Heart left ventricle (tissue), 16 donors: ENCODE measurements at places on chromosomes 11 and 22. TPM values are rescaled to one million over a fixed set of nuclear protein-coding genes. Genes with fewer than 3 reads are reported as not detected.

- DNase-seq: peak; percentile 45
Measured at GRCh38 chr11:94641167-94641761, 74.1 kb downstream of the PIWIL4 start.

- no peak for DNase-seq
Measured at GRCh38 chr11:84381666-84382065, 1095.5 kb upstream of the CCDC90B start.

The ZDHHC8 gene
- polyA plus RNA-seq: 26.3 TPM

DNA sequence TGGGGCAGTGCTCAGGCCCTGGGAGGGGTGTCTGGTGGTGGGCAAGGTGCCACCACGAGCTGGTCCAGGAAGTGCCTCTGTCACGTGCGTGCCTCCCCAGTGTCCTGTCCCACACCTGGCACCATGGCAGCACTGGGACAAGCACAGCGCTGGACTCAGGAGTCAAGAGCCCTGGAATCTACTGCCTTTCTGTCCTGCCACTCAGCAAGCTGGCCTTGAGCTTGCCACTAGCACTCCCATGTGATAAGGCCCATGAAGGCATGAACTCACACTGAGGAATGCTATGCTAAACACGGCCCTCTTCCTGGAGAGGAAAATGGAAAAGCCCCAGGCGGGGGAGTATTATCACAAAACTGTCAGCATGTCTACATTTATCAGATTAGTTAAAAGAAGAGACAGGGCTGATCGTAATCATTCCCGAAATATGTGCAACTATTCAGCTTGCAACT, 50.7 kb upstream of the SLC35C1 start:
- peak; percentile 43 for DNase-seq

The GDPD4 gene
- not detected for polyA plus RNA-seq

- no peak for DNase-seq
Measured at GRCh38 chr11:29432719-29433325, 584.0 kb downstream of the KCNA4 start.

DNA sequence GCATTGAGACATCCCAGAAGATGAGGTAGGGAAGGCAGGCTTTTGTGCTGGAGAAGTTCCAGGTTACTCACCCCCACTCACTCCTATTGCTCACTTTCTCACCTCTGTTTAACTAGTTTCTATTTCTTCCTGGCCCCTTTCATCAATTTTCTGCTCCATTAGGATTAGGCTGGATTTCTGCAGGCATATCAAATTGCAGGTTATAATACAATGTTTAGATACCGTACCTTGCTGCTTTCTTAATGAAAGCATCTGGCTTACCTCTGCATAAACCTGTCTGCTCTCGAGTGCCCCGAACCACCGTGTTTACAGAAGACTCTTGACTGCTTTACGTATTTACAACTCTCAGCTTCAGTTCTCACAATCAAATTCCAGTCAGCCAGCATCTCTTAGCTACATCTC, 173.7 kb downstream of the ADAMTS15 start:
- DNase-seq: no peak

The CDCA5 gene
- polyA plus RNA-seq: 0.83 TPM
